ENCODE measurements at places on chromosomes 4 and X.

DNA sequence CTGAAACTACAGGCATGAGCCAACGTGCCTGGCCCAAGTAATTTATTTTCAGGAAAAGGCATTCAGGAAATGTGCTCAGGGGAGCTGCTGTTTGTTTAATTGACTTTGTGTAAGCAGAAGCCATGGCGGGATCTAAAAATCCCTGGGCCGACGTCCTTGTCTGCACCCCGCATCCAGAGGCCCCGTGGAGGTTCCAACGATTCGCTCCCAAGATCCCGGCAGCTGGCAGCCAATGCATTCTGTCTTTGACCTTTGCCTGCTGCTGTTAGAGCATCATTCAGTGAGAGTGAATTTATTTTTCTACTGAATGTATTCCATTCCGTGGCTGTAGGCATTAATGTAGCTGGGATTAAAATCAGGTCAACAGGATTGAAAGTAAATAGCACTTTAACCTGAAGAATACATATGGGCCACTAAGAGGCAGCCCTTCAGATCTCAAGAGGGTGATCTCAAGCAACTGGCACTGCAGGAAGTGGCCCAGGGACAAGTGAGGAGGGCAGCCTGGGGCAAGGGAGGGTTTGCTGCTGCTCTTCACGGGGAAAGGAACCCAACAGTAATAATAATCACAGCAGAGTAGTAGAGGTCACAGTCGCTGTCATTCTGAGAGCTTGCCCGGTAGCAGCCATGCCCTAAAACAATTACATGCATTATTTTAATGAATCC is 75.2 kb downstream of the PSAPL1 start:
- no peak for DNase-seq

DNA sequence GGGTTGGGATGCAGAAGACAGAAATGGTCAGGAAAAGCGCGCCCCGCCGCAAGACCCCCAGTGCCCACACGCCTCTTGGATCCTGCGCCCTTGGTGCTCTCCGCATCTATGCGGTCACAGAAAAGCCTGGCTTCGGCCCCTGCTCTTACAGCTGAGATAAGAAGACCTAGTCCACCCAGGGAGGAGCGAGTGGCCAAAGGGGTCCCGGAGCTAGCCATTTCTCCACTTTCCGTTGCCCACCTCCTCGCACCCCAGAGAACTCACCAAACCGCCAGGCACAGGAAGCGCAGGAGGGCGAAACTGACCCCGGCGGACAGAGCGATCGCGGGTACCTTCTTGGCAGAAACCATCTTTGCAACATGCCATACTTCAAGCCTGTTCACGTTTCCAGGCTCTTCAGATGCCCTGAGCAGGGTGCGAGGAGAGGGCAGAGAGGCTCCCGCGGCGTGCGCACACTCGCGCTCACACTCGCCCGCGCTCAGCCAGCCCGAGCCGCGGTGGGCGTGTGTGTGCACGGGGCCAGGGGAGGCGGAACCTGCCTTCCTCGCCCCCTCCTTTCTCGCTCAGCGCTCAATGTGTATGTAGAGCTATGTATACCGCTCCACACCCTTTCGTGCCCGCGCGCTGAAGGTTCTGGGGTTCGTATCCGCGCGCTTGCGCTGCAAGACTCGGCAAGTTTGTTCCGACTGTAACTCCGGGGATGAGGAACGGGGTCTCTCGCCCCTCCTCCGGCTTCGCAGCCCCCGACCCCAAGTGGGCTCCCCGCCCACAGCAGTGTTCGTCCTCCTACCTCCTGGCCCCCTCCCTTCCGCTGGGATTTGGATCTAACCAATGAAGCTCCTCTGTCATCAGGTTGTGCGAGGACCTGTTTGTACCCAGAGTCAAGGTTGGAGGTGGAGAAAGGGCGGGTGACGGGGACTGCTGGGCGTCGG is at the start of gene GABRA4:
GABRA4 (minus strand) TSS at position 507 of the 932 bp plus-strand sequence; CDS start at position 350, 157 bp downstream.
- DNase-seq: no peak

GRCh38 chr4:5469151-5469775 is 239.1 kb downstream of the EVC2 start:
- no peak for DNase-seq

- no peak for DNase-seq
Observed at GRCh38 chrX:39856472-39857121, 241.2 kb downstream of the BCOR start.

DNA sequence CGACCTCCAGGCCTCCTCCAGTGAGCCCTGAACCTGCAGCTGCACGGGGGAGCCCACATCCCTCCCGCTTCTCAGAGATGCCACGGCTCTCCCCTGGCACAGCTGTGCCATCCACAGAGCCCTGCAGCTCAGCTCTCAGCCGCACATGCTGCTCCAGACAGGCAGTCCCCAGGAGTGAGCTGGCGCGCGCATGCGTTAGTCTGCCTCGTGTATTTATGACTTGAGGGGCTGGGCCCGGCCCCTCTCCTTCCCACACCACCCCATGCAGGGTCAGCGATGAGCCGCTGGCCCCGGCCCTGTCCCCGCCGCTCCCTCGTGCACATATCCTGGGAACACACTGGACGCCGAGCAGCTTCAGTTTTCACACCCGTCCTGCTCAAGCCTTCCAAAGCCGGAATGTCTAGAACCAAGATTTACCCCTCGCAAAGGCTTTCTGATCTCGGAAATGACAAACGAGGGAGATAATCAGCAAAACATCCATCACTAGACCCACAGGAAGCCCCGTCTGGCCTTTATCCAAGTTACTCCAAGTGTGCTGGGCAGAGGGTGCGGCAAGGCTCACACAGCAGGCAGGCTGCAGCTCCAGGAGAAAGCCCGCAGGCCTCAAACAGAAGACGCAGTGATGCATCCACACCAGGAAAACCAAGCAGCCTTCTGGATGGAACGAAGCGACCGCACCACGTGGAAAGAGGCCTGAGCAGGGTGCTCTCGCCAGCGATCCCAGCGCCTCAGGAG is 24.3 kb downstream of the GAK start:
- DNase-seq: no peak

DNA sequence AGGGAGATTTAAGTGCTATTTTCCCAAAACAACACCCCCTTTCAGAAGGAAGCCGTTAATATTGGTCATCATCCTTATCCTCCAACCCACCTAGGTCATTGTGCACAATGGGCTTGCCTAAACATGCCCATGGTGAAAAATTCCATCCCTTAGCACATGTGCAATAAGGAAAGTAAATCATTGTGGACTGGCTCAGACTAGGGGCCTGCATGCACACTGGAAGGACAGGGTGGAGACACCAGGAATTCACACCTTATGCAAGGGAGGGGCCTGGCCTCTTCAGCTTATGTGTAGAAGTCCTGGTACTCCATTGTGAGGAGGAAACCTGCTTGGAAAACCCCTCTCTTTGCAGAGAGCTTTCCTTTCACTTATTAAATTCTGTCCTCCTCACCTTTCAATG is 311.4 kb upstream of the NDST4 start:
- DNase-seq: no peak

DNA sequence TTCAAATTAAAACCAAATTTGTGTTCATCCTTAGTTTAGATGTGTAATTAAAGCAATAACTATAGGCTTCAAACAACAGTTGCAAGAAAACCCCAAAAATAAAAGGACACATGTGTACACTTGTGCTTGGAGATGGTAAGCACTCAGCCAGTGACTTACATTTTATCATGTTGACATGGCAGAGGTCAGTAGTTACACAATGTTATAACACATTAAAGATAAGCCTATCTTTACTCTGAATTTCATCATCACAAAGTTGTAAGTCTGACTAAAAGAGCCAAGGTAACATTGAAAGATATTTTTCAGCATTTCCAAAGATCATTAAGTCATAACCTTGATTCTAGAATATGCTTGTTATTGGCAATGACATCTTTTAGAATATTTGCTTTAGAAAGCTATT is 98.5 kb upstream of the PNPLA4 start:
- DNase-seq: no peak

- no peak for DNase-seq
Observed at GRCh38 chrX:22542641-22543040, 269.9 kb downstream of the CBLL2 start.

DNA sequence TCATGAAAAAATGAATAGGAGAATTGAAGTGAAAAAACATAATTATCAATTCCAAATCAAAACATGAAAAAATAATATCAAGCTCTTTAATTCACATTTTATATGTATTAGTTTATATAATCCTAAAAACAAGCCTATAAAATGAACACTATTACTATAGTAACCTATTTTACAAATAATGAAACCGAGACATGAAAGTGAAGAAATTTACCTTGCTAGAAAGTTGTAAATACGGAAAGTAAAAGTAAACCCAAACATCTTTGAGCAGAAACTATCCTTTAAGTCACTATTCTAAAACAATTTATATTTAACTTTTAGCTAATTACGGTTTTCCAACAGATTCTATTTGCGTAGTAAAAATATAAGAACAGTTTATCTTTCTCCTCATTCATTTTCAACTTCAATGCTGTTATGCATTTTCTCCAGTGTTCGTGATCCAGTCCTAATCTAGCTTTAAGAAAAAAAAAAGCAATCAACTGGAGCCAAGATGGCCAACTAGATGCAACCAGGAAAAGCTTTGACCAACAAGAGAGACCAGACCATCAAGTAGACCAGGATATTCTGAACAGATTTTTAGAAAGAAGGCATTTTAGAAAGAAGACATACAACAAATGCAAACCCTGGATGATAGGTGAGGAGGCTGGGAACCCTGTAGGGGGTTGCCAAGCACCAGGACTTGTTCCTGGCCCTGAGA is 67.0 kb downstream of the DDX53 start:
- DNase-seq: no peak

DNA sequence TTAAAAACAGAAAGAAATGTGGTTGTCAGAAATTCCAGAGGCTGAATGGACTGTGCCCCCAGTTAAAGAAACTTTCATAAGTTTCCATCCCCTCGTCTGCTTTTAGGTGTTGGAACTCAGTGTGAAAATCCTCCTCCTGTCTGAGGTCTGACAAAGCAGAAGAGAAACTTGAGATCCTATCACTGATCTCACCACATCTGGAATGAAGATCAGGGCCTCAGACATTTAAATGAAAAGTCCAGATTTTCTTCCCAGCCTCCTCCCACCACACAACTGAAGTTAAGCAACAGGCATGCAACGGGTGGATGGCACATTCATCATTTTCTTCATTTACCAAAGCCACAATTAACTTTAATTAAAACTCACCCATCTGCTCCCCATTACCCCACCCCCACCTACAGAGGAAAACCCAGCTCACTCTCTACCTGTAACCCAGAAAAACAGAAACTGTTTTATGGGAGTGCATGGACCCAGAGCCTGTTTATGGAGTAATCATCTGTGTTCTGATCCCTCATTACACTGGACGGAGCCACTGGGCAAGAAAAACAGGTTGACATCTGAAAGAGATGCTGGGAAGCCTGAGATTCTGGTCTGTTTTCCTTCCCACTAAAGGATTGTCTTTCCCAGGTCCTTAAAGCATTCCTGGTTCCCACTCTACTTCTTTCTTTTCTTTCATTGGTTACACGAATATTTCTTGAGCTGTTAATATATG is 58.1 kb upstream of the HOPX start:
- DNase-seq: no peak

DNA sequence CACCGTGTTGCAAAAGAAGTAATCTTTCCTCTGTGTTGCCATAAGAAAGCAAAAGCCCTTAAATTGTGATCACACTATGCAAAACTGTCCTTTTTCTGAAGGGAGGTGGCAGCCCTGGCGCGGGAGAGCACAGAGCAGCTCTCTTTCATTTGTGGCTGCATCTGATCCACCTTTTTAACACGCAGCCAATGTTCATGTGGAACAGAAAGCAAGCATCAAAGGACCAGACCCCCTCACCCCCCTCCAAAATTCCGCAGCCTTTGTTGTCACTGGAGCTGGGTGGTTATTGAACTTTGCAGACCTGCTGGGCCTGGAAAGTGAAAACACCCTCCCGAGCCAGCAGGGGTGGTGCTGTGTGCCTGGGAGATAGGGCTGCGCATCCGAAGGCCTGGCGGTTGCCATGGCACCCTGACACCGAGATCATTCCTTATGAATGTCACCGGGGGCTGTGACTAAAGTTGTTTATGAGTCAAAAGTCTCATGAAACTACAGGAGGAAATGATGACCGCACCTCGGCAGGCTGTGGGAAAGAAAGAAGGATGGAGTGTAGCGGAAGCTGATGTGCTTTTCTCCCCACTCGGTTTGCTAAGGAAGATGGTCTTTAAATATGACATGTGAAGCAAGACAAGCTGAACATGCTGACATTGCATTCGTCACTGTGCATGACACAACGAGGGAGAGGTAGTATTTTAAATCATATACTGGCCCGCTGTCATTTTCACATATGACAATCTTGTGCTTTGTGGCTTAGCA is 367.4 kb downstream of the UNC5C start:
- DNase-seq: peak; percentile 11

- no peak for DNase-seq
Observed at GRCh38 chrX:8675006-8675630, 56.8 kb downstream of the ANOS1 start.

GRCh38 chr4:111323916-111324315 is 701.0 kb upstream of the PITX2 start:
- no peak for DNase-seq

DNA sequence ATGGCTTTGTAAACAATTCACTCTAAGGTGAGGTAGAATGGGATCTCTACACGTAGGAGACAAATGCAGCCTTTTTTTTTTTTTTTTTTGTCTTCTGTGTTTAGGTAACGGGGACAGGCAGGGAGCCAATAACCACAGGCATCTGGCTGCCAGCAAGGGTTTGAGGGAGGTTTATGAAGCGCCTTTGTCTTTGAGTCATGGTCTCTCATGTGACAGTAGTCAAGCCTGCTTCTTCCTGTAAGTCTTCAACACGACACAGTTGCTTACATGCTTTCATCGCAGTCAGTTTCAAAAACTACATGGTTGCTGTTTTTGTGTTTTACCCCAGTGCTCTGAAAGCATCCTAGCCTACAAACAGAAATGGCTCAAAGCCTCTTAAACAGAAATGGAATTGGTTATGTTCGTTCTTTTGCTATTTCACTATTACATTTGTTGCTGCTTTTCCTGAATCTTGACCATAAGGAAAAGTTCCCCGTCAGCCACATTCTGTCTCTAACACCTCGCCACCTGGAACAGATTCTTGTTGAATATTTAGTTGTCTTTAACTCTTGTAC is 127.8 kb upstream of the METTL14 start:
- DNase-seq: no peak

- DNase-seq: no peak
Observed at GRCh38 chr4:1615786-1616556, 68.1 kb downstream of the FAM53A start.

DNA sequence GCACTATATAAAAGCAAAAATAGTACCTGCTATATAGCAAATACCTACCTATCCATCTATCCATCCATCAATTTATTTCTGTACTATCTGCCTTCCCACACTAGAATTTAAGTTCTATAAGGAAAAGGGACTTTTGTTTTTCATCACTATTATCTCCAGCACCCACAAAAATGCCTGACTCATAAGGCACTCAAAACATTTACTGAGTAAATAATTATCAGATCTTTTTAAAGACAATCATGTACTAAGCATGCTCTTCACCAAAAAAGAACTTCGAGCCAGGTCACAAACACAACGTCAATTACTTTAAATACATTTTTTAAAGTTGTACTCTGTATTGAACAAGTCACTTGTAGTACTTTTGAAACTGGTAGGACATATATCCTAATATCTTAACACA is 119.9 kb downstream of the FBXW7 start:
- no peak for DNase-seq

GRCh38 chr4:166481055-166481454 is 608.0 kb downstream of the TLL1 start:
- no peak for DNase-seq
